ENCODE measurements at places on chromosomes 1 and 21. TPM values are rescaled to one million over a fixed set of nuclear protein-coding genes. Genes with fewer than 3 reads are reported as not detected.

GRCh38 chr1:114510274-114511031 is 550 bp downstream of the TRIM33 start:
- peak overlapping the region; percentile 98 for H3K27ac ChIP-seq
- H3K4me1 ChIP-seq = peaks cover 10% of the 10 kb centered on the region
- H3K4me3 ChIP-seq = peak overlapping the region; percentile 87
- H3K27me3 ChIP-seq = peaks cover 13% of the 10 kb centered on the region
- H3K36me3 ChIP-seq = peaks cover 4% of the 10 kb centered on the region

- no peak for DNase-seq
- H3K36me3 ChIP-seq = no peaks in the 10 kb centered on the region
- no peak overlapping the region for H3K4me3 ChIP-seq
- no peak overlapping the region for H3K27ac ChIP-seq
These were observed 944 bp downstream of the PLPPR5 start for GRCh38 chr1:99003581-99004253.

DNA sequence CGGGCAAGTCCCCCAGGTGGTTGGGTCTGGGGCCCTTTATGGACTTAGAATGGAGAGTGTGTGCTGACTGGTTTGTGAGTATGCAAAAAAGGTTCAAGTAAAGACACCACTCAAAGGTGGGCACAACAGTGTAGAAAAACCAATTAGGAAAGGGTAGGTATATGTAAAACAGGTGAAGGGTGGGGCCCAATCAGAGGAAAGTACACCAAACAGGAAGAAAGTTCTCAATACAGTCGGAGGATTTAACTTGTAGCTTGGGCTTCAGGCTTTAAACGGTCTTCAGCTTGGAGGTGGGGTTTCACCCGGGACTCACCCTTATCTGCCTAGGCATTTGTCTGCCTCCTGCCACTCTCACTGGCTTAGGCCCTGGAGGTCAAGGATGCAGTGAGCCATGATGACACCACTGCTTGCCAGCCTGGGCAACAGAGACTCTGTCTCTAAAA is 6.8 kb upstream of the PUM1 start:
- no peak overlapping the region for H3K4me3 ChIP-seq
- H3K27me3 ChIP-seq = no peaks in the 10 kb centered on the region
- H3K36me3 ChIP-seq = no peaks in the 10 kb centered on the region
- no peak for DNase-seq

Gene C1orf216
- 6.8 TPM for total RNA-seq

Gene PSMG1
- 28.5 TPM for total RNA-seq

- no peak for DNase-seq
- no peak overlapping the region for H3K4me3 ChIP-seq
- H3K27me3 ChIP-seq = no peaks in the 10 kb centered on the region
- peaks cover 79% of the 10 kb centered on the region for H3K36me3 ChIP-seq
- H3K4me1 ChIP-seq = no peaks in the 10 kb centered on the region
- H3K27ac ChIP-seq = no peak overlapping the region
These were observed 28.7 kb downstream of the ATP1A1 start for GRCh38 chr1:116401646-116402176.

Gene AXDND1
- 0.52 TPM for total RNA-seq

- no peak overlapping the region for H3K27ac ChIP-seq
- DNase-seq = peak; percentile 47
- no peak overlapping the region for H3K4me3 ChIP-seq
- H3K36me3 ChIP-seq = peaks cover 72% of the 10 kb centered on the region
- no peaks in the 10 kb centered on the region for H3K4me1 ChIP-seq
These were observed 21.6 kb downstream of the EPHA2 start for GRCh38 chr1:16134066-16134801.

GRCh38 chr1:224864006-224864405 is 65.5 kb upstream of the DNAH14 start:
- H3K27me3 ChIP-seq = no peaks in the 10 kb centered on the region
- no peaks in the 10 kb centered on the region for H3K36me3 ChIP-seq
- no peak overlapping the region for H3K27ac ChIP-seq
- H3K4me3 ChIP-seq = no peak overlapping the region
- DNase-seq = no peak

GRCh38 chr1:236258114-236258622 is 23.6 kb downstream of the ERO1B start:
- H3K27ac ChIP-seq = no peak overlapping the region
- H3K27me3 ChIP-seq = no peaks in the 10 kb centered on the region
- H3K4me1 ChIP-seq = no peaks in the 10 kb centered on the region

DNA sequence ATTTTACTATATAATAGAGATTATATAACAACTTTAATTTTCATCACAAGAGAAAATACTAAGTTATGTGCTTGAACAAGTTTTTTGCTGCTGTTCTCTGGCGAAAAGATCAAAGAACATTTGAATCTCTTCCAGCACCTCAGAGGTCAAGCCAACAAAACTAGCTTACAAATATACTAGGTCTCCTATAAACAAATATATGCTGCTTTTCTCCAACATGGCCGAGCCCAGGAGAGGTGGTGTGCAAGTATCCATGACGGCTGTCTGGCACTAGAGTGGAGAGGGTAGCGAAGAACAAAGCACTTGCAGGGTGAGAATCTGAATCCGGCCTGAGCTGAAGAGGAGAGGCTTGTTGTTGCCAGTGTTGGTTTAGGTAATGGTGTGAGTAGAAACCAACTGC is 7.5 kb upstream of the FMO3 start:
- H3K4me3 ChIP-seq = no peak overlapping the region
- no peaks in the 10 kb centered on the region for H3K36me3 ChIP-seq
- H3K27ac ChIP-seq = no peak overlapping the region
- DNase-seq = peak; percentile 71
- H3K4me1 ChIP-seq = peaks cover 33% of the 10 kb centered on the region

Gene FTCD
- total RNA-seq = 0.26 TPM

DNA sequence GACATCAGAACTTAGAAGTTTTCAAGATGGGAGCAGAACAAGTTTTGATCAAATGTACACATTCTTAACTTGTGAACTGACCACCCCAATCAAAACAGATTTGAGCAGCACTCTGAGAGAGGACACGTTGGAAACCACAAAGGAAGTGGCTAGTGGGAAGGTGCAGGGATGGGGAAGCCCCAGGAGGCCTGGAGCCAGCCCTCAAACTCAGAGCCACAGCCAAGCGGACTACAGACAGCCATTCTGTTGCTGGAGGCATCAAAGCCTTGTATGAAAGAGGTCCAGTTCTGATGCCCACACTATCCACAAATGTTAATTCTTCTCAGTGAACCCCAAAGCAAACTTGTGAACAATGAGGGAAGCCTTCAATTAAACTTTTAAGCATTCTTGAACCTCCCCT is 143.6 kb upstream of the RAB4A start:
- no peak for DNase-seq
- no peaks in the 10 kb centered on the region for H3K27me3 ChIP-seq
- no peak overlapping the region for H3K27ac ChIP-seq
- H3K36me3 ChIP-seq = no peaks in the 10 kb centered on the region
- H3K4me1 ChIP-seq = peaks cover 3% of the 10 kb centered on the region

GRCh38 chr21:45176141-45176540 is 101.8 kb downstream of the ADARB1 start:
- DNase-seq = no peak
- H3K27me3 ChIP-seq = no peaks in the 10 kb centered on the region
- no peak overlapping the region for H3K4me3 ChIP-seq
- H3K4me1 ChIP-seq = no peaks in the 10 kb centered on the region

GRCh38 chr1:67270541-67270940 is 37.1 kb upstream of the IL12RB2 start:
- DNase-seq = no peak
- H3K36me3 ChIP-seq = no peaks in the 10 kb centered on the region
- H3K4me3 ChIP-seq = no peak overlapping the region
- H3K27ac ChIP-seq = no peak overlapping the region
- H3K4me1 ChIP-seq = no peaks in the 10 kb centered on the region
- H3K27me3 ChIP-seq = no peaks in the 10 kb centered on the region

DNA sequence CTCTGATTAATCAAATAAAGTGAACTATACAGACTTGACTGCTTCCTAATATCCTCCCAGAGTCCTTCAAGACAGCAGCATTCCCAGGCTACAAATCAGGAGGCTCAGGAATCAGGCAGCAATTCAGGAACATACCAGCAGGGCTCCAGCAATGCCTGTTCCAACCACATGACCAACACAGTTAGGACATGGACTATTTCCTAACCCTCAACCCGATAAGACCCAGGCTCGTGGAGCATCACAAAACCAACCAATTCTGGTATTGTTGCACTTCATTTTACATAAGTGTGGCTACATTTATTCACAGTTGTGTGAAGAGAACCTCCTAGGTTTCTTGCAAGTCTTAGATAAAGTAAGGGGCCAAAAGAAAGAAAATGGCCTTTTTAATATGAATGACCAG is 546.2 kb upstream of the ADGRL2 start:
- no peak overlapping the region for H3K4me3 ChIP-seq
- no peak overlapping the region for H3K27ac ChIP-seq
- no peaks in the 10 kb centered on the region for H3K27me3 ChIP-seq
- no peak for DNase-seq
- H3K4me1 ChIP-seq = no peaks in the 10 kb centered on the region

DNA sequence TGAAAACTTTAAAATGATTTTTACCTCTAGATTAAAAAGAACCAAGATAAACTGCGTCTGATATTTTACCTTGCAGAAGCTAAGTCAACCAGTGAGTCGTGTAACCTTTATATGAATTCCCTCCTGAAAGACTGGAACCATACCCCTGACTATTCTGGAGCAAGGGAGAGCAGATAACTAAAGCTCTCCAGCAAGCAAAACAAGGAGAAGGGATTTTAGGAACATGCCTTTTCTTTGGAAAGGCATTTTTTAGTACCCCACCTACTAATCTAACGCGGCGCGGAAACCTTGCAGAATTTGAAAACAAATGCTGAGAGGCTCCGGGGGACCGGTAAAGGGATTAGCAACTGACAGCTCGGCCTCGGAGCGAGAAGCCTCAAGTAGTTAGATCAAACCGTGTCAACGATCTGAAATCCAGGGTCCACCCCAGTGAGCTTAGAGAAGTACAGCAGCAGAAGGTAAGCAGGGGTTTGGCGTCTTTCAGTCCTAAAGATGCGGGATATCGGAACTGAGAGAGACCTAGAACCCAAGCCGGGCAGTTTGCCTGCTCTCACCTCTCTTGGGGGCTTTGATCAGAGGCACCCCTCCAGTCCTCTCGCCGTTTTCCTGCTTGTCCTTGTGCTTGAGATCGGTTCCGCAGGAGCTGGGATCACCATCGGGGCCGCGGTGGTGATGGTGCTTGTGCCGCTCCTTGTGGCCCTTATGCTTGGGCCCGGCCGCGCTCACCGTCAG is 954 bp downstream of the RSBN1 start:
- H3K4me1 ChIP-seq = peaks cover 8% of the 10 kb centered on the region
- peak overlapping the region; percentile 83 for H3K4me3 ChIP-seq
- peak; percentile 23 for DNase-seq
- no peaks in the 10 kb centered on the region for H3K27me3 ChIP-seq
- H3K36me3 ChIP-seq = no peaks in the 10 kb centered on the region

Gene OR14K1
- not detected for total RNA-seq

GRCh38 chr1:23098463-23099170 is 70.0 kb downstream of the LUZP1 start:
- peak; percentile 87 for DNase-seq
- H3K4me3 ChIP-seq = no peak overlapping the region
- H3K27me3 ChIP-seq = no peaks in the 10 kb centered on the region
- peaks cover 6% of the 10 kb centered on the region for H3K36me3 ChIP-seq
- H3K4me1 ChIP-seq = peaks cover 6% of the 10 kb centered on the region

DNA sequence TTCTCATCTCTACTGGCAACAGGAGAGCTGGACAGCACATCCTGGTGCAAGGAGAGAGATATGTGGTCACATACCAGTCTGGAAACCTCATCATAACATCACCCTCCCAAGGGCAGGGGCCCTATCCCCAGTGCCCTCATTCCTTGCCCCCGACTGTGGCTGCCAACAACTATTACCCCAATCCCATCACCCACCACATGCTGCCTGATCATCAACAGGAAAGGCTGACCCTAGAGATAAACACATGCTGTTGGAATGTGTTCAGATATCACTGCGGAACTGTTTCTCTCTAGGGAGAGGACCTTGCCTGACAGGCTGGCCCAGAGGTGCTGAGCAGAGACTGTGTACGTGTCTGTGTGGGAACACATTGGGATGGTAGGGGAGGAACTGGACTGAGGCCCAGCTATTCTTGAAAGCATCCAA is 4.5 kb upstream of the INKA2 start:
- no peak overlapping the region for H3K4me3 ChIP-seq
- no peaks in the 10 kb centered on the region for H3K4me1 ChIP-seq
- peaks cover 11% of the 10 kb centered on the region for H3K27me3 ChIP-seq
- DNase-seq = no peak
- H3K36me3 ChIP-seq = no peaks in the 10 kb centered on the region

- H3K27me3 ChIP-seq = no peaks in the 10 kb centered on the region
- no peaks in the 10 kb centered on the region for H3K4me1 ChIP-seq
These were observed 1.1 kb downstream of the DENND2D start for GRCh38 chr1:111199329-111199728.

- no peaks in the 10 kb centered on the region for H3K4me1 ChIP-seq
- no peaks in the 10 kb centered on the region for H3K36me3 ChIP-seq
- no peaks in the 10 kb centered on the region for H3K27me3 ChIP-seq
- no peak for DNase-seq
- no peak overlapping the region for H3K4me3 ChIP-seq
These were observed 64.0 kb upstream of the COA6 start for GRCh38 chr1:234309243-234309597.

DNA sequence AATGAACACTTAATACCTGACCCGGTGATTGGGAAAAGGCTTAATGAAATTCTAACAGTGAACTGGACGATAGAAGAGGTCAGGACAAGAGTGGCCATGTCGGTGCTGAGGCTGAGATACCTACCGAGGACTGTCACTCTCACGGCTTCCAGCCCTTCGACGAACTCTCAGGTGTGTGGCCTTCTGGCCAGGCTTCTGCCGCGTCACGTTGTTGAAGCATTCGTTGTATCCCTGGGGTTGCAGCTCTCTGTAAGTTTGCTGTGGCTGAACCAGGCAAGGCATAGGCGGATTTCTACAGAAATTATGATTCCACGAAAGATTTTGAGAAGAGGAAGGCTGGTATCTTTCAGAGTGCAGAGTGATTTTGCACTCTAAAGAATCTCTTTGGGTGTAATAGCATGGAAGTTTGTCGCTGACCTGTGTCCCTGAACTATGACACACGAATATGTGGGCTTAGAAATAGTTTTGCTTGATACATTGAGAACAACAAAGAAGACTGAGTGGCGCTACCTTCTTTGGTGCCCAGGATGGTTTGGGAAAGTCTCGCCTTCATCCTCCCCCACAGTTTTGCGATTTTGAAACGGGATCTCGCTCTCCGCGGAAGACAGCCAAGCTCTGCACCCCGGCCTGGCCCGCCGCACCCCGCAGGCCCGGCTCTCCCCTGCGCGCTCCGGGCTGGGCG is 403 bp upstream of the EPHX4 start:
- peak; percentile 14 for DNase-seq
- peaks cover 3% of the 10 kb centered on the region for H3K4me1 ChIP-seq
- no peaks in the 10 kb centered on the region for H3K36me3 ChIP-seq
- H3K27ac ChIP-seq = no peak overlapping the region

Measured in lung (tissue), 17 donors.